ENCODE measurements at places on chromosomes 5 and 9. TPM values are rescaled to one million over a fixed set of nuclear protein-coding genes. Genes with fewer than 3 reads are reported as not detected.

Gene HSPA4
- 236 TPM for total RNA-seq

Gene FAM120AOS
- 36.4 TPM for total RNA-seq

Gene TMEM252
- total RNA-seq, result not detected

Gene OMD
- not detected for total RNA-seq

Gene NR2F1-AS1
- total RNA-seq, result not detected

- peaks cover 66% of the 10 kb centered on the region for H3K4me1 ChIP-seq
Observed at GRCh38 chr5:40224421-40224820, 455.3 kb upstream of the PTGER4 start.

DNA sequence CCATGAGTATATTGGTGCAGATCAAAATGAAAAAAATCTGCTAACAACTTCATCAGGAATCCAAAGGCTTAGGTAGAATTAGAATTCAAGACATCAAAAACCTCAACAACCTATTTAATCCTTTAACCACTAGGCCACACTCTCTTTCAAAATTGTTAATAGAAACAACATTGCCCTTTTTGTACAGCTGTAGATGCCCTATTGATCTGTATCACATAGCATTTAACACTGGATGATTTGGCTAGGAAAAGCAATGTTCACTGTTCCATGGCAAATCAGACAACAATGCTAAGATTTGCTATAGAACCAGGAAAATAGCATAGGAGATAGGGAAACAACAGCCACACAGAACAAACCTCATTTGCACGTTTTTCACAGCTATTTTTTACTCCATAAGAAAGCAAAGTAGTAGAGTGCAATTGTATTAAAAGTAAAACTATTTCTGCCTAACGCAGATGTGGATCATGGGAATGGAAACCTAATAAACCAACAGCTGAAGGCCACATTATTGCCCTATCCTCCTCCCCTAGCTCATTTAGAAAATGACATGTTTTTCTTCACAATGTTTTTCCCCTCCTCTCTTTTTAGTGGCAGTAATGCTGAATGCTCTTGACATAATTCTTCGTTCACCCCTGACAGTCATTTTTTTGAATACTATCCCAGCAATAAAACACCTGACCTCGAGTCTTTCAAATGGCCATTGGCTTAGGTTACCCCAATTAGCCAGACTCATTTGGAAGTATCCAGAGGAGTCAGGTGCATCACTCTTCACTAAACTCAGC, 373.0 kb upstream of the CCNH start:
- no peak overlapping the region for H3K27ac ChIP-seq
- DNase-seq, result no peak
- H3K4me3 ChIP-seq, result no peak overlapping the region
- H3K4me1 ChIP-seq, result no peaks in the 10 kb centered on the region

DNA sequence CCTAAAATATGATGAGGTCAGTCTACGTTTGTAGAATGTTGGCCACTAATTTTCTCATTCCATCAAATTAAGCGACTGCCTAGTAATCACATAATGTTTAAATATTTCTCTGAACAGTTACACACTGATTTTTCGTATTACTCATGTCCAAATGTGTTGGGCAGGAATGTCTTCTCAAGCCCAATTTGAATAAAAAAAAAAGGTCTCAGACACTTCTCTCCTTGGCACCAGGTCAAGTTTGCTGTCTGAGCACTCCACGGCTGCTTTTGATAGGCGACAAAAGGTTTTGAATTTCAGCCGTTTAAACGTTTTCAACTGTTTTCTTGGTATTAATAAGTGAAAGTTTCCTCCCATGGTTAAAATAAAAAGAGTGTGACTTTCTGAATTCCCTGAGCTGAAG, 542.1 kb downstream of the IRX1 start:
- H3K4me3 ChIP-seq, result no peak overlapping the region
- H3K36me3 ChIP-seq, result no peaks in the 10 kb centered on the region
- H3K27ac ChIP-seq, result no peak overlapping the region
- no peaks in the 10 kb centered on the region for H3K27me3 ChIP-seq
- no peaks in the 10 kb centered on the region for H3K4me1 ChIP-seq

DNA sequence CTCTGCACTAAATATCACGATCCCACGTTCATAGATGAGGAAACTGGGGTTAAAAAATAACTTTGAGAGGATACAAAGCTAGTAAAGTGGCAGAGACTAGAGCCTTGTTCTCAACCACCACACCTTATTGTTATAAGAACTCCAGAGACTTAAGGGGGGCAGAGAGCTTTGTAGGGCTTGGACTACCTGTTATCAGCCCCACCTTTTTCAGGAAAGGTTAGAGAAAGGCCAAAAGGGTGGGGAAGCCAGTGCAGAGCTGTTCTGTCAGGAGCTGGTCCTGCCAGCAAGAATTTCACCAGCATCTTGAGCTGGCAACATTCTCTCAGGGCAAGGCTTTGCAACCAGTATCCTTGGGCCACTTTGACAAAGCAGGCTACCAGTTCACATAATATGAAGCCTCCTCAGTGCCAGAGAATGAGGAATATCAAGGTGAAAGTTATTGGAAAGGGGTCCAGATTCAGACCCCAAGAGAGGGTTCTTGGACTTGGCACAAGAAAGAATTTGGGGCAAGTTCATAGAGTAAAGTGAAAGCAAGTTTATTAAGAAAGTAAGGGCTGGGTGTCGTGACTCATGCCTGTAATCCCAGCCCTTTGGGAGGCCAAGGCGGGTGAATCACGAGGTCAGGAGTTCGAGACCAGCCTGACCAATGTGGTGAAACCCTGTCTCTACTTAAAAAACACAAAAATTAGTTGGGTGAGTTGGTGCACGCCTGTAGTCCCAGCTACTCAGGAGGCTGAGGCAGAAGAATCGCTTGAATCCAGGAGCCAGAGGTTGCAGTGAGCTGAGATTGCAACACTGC, 66.2 kb upstream of the CLINT1 start:
- no peaks in the 10 kb centered on the region for H3K36me3 ChIP-seq
- no peak overlapping the region for H3K27ac ChIP-seq
- DNase-seq, result peak; percentile 31
- H3K27me3 ChIP-seq, result no peaks in the 10 kb centered on the region
- peaks cover 3% of the 10 kb centered on the region for H3K4me1 ChIP-seq

DNA sequence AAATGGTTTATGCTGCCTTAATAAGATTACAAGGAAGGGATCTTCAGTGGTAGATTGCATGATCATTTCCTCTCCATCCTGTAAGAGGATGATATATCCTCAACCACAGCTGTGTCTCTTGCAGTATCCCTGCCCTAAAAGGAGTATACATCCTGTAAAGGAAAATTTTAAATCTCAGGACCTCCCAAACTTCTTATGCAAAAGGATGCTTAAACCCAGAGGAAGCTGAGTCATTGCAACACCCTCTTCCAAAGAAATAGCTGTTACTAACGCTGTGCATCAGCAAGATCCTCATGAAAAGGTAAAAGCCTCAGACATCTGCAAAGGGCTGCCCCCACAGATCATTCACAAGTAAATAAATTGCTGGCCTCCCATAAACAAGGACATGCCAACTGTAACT, 599.0 kb downstream of the PRELID2 start:
- no peak overlapping the region for H3K27ac ChIP-seq
- H3K4me1 ChIP-seq, result no peaks in the 10 kb centered on the region
- no peaks in the 10 kb centered on the region for H3K36me3 ChIP-seq
- DNase-seq, result no peak
- no peak overlapping the region for H3K4me3 ChIP-seq

DNA sequence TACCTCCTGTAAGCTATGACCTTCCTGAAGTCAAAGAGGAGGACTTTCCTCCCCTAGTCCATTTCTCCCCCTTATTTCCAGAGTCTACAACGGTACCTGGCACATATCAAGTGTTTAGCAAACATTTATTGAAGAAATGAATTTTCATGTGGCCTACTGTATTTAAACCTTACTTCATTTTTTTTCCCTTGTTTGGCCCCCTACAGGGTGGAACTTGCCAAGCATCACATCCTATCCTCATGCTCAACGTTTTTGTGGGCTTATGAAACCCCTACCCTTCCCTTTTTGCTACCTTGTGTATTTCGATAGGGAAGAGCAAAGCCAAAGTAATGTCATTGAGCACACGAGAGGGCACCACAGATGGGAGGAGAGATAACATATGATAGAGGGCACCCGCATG, 1857.8 kb upstream of the WWC1 start:
- H3K27me3 ChIP-seq, result no peaks in the 10 kb centered on the region
- H3K36me3 ChIP-seq, result no peaks in the 10 kb centered on the region
- no peak for DNase-seq
- no peak overlapping the region for H3K27ac ChIP-seq
- no peaks in the 10 kb centered on the region for H3K4me1 ChIP-seq

- no peak overlapping the region for H3K27ac ChIP-seq
- no peak for DNase-seq
- H3K4me1 ChIP-seq, result no peaks in the 10 kb centered on the region
- H3K4me3 ChIP-seq, result no peak overlapping the region
- peaks cover 42% of the 10 kb centered on the region for H3K27me3 ChIP-seq
Observed at GRCh38 chr9:86975036-86975435, 27.7 kb upstream of the GAS1 start.

GRCh38 chr5:166596043-166596442, 1695.4 kb upstream of the WWC1 start:
- H3K4me1 ChIP-seq, result no peaks in the 10 kb centered on the region
- no peaks in the 10 kb centered on the region for H3K27me3 ChIP-seq
- no peak for DNase-seq
- H3K27ac ChIP-seq, result no peak overlapping the region

- no peaks in the 10 kb centered on the region for H3K27me3 ChIP-seq
- DNase-seq, result no peak
- no peak overlapping the region for H3K4me3 ChIP-seq
- no peaks in the 10 kb centered on the region for H3K36me3 ChIP-seq
Observed at GRCh38 chr5:160685219-160685618, 166.8 kb downstream of the ATP10B start.

DNA sequence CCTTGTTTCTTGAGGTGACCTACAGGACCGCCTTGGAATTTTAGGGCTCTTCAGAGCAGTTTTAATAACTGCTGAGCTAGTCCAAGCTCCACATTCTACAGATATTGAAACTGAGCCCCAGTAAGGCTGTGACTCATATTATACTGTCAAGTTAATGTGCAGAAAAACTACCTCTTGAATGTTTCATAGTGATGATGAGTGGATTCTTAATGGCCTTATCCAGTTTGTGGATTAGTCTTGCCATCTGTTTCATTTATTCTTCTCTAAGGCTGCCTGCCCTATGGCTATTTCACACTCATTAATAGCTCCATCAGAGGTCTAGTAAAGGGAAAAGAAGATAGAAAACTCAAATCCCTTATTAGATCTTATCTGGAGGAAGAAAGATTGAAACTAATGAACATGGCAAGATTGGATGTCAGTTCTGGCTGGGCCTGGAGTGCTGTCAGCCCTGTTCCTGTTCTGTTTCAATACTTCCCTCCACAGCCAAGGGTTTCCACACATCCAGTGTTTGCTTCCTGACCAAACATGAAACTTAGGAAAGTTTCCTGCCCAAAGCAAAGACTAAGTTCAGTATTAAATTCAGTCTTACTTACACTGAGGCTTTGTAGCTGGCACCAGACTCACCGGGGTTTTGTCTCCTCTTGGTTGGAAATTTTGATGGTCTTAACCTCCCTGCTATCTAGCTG, 215.6 kb upstream of the DMAC1 start:
- H3K27ac ChIP-seq, result no peak overlapping the region
- H3K4me3 ChIP-seq, result no peak overlapping the region
- no peaks in the 10 kb centered on the region for H3K36me3 ChIP-seq
- DNase-seq, result no peak

DNA sequence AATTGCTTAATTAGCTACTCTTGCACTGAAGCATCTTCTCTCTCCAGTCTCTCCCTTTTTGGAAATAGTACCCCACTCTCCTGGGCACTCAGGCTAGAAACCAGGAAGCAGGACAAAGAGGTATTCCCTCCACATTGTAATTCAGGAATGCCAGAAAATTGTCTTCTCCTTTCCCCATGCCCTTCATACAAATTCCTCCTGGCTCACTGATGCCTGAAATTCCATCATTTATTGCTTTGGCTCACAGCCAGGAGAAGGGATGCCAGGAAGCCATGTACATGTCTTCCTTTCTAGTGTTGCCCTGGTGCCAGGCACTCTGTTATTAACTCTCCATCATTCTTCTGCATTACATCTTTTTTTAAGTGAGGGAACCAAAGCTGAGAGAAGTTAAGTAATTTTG, 716.5 kb upstream of the C9orf72 start:
- no peaks in the 10 kb centered on the region for H3K27me3 ChIP-seq
- no peak overlapping the region for H3K4me3 ChIP-seq
- H3K27ac ChIP-seq, result no peak overlapping the region
- no peak for DNase-seq
- no peaks in the 10 kb centered on the region for H3K4me1 ChIP-seq
- no peaks in the 10 kb centered on the region for H3K36me3 ChIP-seq

DNA sequence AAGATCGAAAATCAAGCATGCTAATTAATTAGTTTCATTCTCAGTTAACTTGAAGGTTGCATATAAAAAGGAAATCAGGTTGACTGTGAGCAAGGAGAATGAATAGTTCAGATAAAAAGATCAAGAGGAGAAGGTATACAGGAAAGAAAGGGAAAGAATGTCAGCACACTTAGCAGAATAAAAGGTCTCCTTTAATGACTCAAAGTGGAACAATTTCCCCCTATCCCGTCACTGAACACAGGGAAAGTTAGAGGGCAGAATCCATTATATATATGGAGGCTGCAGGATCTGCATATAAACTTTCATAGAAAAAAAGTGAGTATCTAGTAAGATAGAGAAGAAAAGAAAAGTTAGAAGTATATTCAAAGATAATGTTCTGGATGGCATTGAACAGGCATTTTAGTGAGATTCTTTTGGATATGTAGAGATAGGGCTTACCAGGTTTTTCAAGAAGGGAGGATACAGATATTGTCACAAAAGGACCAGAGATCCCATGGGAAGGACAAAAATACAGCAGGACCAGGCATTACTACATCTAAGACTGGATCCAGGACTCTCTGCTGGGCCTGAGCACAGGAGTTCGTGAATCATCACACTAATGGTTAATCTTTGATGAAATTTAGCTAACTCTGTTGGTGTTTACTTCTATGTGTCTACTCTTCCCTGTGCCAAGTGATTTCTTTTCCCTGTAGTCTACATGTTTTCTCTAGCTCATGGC, 988.2 kb upstream of the ARRDC3 start:
- no peak overlapping the region for H3K27ac ChIP-seq
- no peak overlapping the region for H3K4me3 ChIP-seq
- H3K36me3 ChIP-seq, result no peaks in the 10 kb centered on the region
- no peaks in the 10 kb centered on the region for H3K4me1 ChIP-seq
- H3K27me3 ChIP-seq, result no peaks in the 10 kb centered on the region

GRCh38 chr5:181050016-181050415, 9.9 kb downstream of the BTNL9 start:
- H3K27ac ChIP-seq, result no peak overlapping the region
- no peak overlapping the region for H3K4me3 ChIP-seq
- no peak for DNase-seq
- peaks cover 10% of the 10 kb centered on the region for H3K4me1 ChIP-seq

GRCh38 chr5:149242339-149242738, 29.3 kb upstream of the AFAP1L1 start:
- H3K36me3 ChIP-seq, result peaks cover 2% of the 10 kb centered on the region
- peaks cover 38% of the 10 kb centered on the region for H3K4me1 ChIP-seq
- DNase-seq, result no peak
- no peak overlapping the region for H3K4me3 ChIP-seq
- H3K27ac ChIP-seq, result no peak overlapping the region

GRCh38 chr9:124185413-124185812, 72.3 kb upstream of the NEK6 start:
- DNase-seq, result no peak
- no peaks in the 10 kb centered on the region for H3K27me3 ChIP-seq
- no peak overlapping the region for H3K27ac ChIP-seq
- H3K36me3 ChIP-seq, result no peaks in the 10 kb centered on the region
- no peaks in the 10 kb centered on the region for H3K4me1 ChIP-seq
